ENCODE measurements at places on chromosomes 1 and 21. TPM values are rescaled to one million over a fixed set of nuclear protein-coding genes. Genes with fewer than 3 reads are reported as not detected.

The OR10K2 gene
- not detected for total RNA-seq

The S100A3 gene
- total RNA-seq = 5.0 TPM

The RGSL1 gene
- total RNA-seq = not detected

The SMPDL3B gene
- total RNA-seq = 0.12 TPM

The LDLRAD1 gene
- total RNA-seq = not detected

The S100A1 gene
- 0.23 TPM for total RNA-seq

The MAD2L2 gene
- total RNA-seq = 38.9 TPM

The C1orf50 gene
- 3.2 TPM for total RNA-seq

The CRYBG2 gene
- not detected for total RNA-seq

The SPRR2E gene
- not detected for total RNA-seq

The SLC25A24 gene
- 17.9 TPM for total RNA-seq

The TCEA3 gene
- total RNA-seq = 32.6 TPM

The SH3BGR gene
- total RNA-seq = 0.94 TPM

The PRAMEF1 gene
- not detected for total RNA-seq

The MAP3K21 gene
- total RNA-seq = 0.08 TPM

The C1QTNF12 gene
- total RNA-seq = 0.35 TPM

The RUNX3 gene
- 0.12 TPM for total RNA-seq

The LMX1A gene
- total RNA-seq = not detected

The GUCA2A gene
- not detected for total RNA-seq

The RHD gene
- total RNA-seq = not detected

The BTBD19 gene
- total RNA-seq = 7.5 TPM

The ZNF436 gene
- 14.4 TPM for total RNA-seq

The H6PD gene
- total RNA-seq = 20.7 TPM

The ACTL8 gene
- 0.47 TPM for total RNA-seq

The SLAMF6 gene
- total RNA-seq = not detected

The FAM43B gene
- 0.08 TPM for total RNA-seq

The IQGAP3 gene
- total RNA-seq = 4.9 TPM

The VWA5B1 gene
- not detected for total RNA-seq

The COL8A2 gene
- total RNA-seq = 5.0 TPM

The BPNT1 gene
- total RNA-seq = 13.0 TPM

The COL9A2 gene
- total RNA-seq = 0.59 TPM

The SPRR5 gene
- not detected for total RNA-seq

The ROR1 gene
- 15.1 TPM for total RNA-seq

The KANK4 gene
- total RNA-seq = not detected

The TRABD2B gene
- not detected for total RNA-seq

The KRTAP22-1 gene
- not detected for total RNA-seq

The MPL gene
- not detected for total RNA-seq

The KRTAP23-1 gene
- total RNA-seq = not detected

Data from smooth muscle cell of the coronary artery (primary cell).